ENCODE measurements at places on chromosomes 2 and 18.

DNA sequence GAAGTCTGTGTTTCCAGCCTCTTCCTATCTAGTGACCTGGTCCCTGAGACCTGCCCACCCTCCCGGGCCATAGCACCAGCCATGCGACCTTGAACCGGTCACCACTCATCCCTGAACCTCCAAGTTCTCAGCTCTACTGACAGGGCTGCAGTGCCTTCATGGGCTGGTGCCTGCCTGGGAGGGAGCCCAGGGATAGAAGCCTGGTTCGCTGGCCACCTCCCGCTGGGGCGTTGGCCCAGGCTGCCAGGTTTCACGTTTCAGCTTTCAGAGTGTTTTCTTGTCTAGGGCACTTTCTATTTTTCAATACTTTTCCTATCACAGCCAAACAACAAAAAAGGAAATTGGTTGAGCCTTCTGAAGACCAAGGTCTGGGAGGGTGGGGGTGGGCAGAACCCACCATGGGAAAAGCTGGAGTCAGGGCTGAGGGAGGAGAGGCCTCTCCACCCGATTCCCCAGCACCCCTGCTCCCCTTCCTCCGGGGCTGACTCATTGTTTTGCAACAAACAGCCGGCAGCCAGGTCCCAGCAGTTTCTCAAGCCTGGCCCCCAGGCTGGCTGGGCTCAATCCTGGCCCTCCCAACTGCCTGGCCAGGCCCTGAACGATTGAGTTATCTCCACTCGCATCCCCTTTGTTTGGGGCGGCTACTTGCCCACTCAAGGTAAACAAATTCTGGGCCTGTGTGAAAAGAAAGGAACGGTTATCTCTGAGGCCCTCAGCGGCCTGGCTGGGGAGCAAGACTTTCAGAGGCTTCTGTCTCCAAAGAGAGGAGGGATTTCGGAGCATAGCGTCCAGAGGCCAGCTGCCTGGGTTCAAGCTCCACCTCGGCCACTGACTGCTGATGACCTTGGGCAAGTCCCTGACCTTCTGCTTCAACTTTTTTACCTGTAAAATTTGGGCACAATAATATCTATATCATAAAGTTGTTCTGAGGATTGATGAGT, 47.5 kb downstream of the ZFP36L2 start:
- DNase-seq = peak; percentile 97

- DNase-seq = no peak
Observed at GRCh38 chr2:135585586-135585985, 54.3 kb downstream of the R3HDM1 start.

- no peak for DNase-seq
Observed at GRCh38 chr2:241254904-241255351, 60.5 kb downstream of the HDLBP start.

DNA sequence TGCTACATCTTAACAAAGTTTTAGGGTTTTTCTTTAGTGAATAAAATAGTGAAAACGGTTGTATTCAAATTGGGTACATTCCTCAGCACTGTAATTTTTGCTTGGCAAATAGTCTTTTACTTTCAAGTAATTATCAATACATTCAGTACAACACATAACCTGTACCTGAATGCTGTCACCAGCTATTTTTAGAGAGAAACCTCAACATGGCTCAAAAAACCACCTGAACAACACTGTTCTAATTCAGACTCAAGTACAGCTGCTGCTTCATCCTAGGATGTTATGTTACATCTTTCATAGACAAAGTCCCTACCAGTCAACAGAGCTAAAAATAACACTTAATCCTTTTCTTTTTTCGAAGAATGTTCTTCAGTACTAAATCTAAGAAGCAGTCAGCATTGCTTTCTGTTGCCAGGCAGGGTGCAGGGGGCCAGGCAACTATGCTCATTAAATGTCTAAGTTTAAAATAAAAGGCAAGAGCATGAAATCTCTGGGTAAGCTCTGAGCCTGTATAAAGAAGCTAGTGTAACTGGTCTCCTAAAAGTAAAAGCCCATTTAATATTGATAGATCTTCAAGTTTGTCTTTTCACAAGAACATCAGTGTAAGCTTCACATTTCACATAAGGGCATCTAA, 20.5 kb downstream of the PDIA6 start:
- DNase-seq = no peak

- peak; percentile 49 for DNase-seq
Observed at GRCh38 chr2:12176623-12177454, 430.4 kb downstream of the LPIN1 start.

DNA sequence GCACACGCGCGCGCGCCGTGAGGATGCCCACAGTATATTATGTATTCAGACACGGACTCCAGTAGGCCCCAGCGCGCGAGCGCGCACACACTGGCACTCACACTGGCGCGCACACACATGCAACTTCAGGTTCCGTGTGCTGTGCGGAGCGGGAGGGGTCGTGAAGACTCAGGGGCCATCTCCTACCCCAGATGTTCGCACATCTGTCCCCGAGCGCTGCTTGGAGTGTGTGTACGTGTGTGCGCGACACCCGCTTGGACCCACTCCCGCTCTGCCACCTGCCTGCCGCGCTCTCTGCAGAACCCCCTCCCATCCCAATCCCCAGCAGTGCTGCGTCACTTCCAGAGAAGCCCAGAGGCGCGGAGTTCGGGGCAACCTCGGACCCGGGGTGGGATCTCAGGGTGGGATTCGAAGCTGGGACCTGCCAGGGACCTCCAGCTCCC, 2.6 kb downstream of the NRP2 start:
- DNase-seq = peak; percentile 72

- no peak for DNase-seq
Observed at GRCh38 chr2:74816540-74817303, 17.2 kb upstream of the HK2 start.

- no peak for DNase-seq
Observed at GRCh38 chr2:95384854-95385569, 17.5 kb upstream of the FAHD2A start.

- DNase-seq = no peak
Observed at GRCh38 chr2:45968946-45969584, 317.6 kb downstream of the PRKCE start.

- no peak for DNase-seq
Observed at GRCh38 chr18:26635466-26635865, 87.1 kb upstream of the KCTD1 start.

DNA sequence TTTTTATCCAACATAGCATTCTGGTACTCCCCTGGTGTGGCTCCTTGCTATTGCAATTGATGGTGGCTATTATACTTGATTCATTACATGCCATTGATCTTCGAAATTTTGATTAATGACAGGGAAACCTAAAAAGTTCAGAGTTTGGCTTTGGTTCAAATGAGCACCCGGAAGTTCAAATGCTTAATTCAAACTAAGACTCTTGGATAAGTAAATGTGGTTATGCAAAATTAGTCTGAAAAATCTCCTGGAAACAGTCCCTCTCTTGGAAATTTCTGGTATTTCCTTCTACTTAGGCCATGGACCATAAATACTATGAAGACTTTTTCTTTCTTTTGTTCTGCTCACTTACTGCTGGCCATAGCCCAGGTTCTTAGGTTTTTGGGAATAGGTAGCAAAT, 65.3 kb upstream of the SMIM21 start:
- no peak for DNase-seq

GRCh38 chr2:16553226-16553625, 112.4 kb downstream of the CYRIA start:
- peak; percentile 51 for DNase-seq
